Activated CD4-positive, alpha-beta T cell treated with anti-CD3 and anti-CD28 coated beads, Interleukin-2, amount 50 U/mL, for 4 hours (primary cell): ENCODE measurements at places on chromosomes 16 and 17.

DNA sequence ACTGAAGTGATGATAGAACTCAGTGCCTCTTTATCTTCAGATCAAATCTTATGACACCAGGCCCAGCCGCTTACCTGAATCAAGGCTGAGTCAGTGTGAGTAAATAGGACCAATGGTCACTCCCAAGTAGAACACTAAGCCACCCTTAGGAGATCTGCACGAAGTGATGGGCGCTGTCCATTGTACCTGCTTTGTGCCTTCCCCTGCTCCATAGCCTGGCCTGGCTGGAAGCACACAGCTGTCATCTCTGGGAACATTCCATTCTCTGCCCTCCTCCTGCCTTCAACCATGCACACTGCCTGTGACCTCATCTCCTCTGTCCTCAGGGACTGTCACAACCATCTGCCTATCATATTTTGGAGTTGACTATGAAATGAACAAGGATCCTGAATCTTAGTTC, 279.5 kb upstream of the ASIC2 start:
- DNase-seq, result no peak

- DNase-seq, result no peak
These were observed 236.7 kb downstream of the ZFHX3 start for GRCh38 chr16:72811188-72811720.

- no peak for DNase-seq
These were observed 125.9 kb downstream of the OR1D5 start for GRCh38 chr17:2937331-2938003.

DNA sequence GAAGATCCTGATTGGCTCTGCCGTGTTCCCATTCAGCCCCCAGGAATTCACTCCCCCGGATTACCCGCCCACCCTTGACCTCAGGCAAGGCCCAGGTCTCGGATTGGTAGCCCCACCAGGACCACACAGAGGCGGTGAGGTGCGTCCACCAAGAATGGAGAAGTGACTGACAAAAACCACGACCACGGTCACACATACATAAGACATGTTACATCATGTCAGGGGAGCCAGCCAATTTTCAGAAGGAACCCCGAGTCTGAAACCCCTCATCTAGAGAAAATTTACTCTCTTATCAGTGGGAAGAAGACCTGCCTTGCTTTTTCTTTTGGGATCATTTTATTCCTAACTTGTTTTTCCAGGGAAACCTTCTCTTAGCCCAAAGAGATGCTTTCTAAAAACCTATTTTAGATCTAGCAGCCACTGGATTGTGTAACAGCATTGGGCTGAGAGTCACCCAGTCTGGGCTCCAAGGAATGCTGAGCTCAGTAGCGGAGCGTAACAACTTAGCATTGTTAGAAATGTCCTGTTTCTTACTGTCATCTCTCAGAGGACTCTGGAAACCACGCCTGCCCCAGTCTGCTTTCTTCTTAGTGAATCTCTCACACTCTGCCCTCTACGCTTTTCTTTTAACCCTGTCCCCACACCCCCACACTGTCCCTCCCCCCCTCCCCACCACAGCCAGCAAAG, 164.1 kb downstream of the CMIP start:
- DNase-seq, result no peak

DNA sequence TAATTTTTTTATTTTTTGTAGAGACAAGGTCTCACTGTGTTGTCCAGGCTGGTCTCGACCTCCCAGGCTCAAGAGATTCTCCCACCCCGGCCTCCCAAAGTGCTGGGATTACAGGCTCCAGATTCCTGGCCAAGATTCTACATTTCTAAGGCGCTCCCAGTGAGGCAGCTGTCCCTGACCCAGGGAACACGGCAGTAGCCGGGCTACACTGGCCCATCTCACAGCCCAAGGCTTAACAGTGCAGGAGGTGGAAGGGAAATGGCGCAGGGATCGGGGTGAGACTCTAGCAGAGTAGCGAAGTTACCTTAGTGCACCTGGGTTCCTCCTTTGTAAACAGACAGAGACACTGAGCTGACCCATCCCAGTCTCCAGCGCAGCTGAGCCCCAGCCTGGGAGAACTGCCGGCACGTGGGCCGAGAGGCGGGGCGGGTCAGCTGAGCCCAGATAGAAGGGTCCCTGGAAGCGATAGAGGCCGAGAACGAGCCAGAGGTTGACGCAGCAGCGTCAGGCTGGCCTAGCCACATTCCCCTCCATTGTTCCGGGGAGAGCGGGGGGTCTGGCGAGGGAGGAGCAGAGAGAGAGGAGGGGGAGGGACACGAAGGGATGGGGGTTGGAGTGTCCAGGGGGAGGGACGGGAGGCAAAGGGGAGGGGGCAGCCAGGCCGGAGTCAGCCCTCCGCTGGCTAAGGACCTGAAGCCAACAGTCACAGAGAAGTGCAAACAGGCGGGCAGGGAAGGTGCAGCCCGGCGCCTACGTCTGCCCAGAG, 2.5 kb downstream of the CARHSP1 start:
- no peak for DNase-seq

DNA sequence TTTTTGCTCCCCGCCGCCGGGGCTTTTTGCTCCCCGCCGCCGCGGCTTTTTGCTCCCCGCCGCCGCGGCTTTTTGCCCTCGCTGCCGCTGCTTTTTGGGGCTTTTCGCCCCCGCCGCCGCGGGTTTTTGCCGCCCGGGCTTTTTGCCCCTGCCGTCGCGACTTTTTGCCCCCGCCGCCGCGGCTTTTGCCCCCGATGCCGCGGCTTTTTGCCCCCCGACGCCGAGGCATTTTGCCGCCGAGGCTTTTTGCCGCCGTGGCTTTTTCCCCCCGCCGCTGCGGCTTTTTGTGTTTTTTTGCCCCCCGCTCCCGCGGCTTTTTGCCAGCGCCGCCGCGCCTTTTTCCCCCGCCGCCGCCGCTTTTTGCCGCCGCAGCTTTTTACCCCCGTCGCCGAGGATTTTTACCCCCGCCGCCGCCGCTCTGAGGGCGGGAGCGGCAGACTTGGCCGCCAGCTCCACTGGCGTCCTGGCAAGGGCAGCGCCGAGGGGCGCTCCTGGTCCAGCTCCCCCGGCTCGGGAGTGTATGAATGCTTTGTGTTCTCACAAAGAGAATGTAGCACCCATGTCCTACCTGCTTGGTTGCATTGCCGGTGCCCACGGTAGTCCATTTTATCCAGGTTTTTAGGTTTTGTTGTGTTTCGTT, 151.7 kb downstream of the KCNJ18 start:
- no peak for DNase-seq

- DNase-seq, result no peak
These were observed 350.4 kb downstream of the C16orf95 start for GRCh38 chr16:86966777-86967176.

DNA sequence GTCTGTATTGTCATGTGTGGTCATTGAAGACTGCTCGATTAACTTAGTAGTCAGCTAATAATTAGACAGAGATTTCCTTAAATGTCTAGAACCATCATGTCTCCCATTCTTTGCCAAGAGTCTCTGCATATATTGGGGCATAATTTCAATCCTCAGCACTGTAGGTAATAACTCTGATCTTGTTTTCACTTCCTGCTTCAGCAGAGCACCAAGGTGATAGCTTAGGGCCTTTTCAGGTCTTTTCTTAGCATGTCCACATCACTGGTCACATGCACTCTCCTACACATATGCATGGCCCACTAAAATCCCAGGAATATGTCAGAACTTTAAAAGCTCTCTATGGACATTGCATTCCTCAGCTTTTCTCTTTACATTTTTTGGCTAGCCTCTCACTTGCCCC, 110.3 kb upstream of the NACA2 start:
- no peak for DNase-seq

GRCh38 chr17:78174870-78175642, 6.7 kb downstream of the SYNGR2 start:
- DNase-seq, result no peak

DNA sequence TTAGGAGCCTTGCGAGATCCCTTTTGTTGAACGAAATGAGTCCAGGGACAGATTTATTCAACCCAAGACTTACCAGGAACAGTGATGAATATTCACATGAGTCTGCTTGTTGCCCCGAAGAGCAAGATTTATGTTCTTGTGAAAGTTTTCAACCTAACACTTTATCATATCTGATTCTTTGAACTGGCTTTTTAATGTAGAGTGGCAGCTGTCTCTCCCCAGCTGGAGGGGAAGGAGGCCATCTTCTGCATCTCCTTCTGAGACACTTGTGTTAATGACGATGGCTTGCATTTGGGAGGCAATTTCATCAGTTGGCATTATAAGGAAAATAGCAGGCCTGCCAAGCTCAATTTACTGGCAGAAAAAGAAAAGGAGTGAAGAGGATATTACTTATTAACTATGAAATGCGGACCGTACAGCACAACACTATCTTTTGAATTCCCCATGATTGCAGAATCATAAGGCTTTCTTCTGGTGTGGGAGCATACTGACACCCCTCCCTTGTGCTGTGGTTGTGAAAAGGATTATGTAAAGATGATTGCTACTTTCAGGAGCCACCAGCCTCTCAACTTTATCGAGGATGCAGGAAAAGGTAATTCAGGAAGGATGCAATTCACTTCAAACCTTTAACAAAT, 35.7 kb downstream of the SMARCE1 start:
- DNase-seq, result no peak

DNA sequence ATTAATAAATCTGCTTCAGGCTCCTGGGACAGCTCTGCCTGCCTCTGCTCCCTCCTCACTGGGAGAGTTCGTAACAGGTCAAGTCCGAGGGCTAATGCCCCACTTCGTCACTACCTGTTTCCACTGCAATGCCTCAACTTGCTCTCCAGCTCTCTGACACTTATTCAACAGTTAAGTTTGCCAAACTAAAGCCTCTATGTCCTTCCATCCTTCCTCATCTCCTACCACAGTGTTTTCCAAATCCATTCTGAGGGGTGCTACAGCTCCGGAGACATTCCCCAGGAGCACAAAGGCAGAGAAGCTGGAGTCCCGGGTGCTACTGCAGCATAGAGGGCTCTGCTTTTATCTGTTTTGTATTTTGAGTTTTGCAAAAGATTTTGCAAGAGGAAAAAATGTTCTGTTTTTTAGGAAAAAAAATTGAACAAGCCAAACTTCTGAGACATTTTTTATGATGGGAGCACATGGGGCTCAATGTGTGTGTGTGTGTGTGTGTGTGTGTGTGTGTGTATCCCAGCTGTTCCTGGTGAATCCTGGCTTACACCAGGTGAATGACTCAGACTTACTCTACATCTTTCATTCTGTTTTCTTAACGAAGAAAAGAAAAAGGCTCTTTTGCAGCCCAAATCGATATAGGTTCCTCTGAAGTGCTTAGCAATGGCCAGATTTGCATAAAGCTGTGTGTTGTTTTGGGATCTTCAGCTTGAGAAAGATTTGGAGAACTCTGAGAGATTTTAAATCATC, 46.1 kb upstream of the MYOCD start:
- no peak for DNase-seq
